Esophagus muscularis mucosa (tissue), 4 donors: ENCODE measurements at places on chromosomes 6 and 20. TPM values are rescaled to one million over a fixed set of nuclear protein-coding genes. Genes with fewer than 3 reads are reported as not detected.

- H3K4me1 ChIP-seq, result peaks cover 53% of the 10 kb centered on the region
- H3K4me3 ChIP-seq, result peak overlapping the region; percentile 2
- H3K27me3 ChIP-seq, result no peaks in the 10 kb centered on the region
- no peaks in the 10 kb centered on the region for H3K36me3 ChIP-seq
- peak overlapping the region; percentile 78 for H3K27ac ChIP-seq
Measured at GRCh38 chr6:17962436-17963031, 24.9 kb downstream of the KIF13A start.

DNA sequence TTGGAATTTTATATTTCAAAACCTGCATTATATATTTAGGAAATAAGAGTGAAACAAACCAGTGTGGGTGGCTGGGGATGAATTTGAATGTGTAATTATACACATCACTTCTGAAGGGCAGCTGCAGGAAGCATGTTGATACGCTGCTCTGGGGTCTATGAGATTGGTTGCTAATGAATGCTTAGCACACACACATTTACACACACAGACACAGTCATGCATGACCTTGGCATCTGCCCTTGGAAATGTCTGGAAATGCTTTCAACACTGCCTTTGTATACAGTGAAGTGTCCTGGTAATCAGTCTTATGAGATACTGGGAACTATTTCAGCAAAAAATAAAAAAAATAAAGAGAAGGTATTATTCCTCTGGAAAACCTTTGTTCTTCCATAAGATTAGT is 83.4 kb downstream of the ELOVL4 start:
- no peak overlapping the region for H3K4me3 ChIP-seq
- H3K4me1 ChIP-seq, result peaks cover 9% of the 10 kb centered on the region
- no peak overlapping the region for H3K27ac ChIP-seq
- no peaks in the 10 kb centered on the region for H3K36me3 ChIP-seq

Gene GMPR
- 62.1 TPM for total RNA-seq

DNA sequence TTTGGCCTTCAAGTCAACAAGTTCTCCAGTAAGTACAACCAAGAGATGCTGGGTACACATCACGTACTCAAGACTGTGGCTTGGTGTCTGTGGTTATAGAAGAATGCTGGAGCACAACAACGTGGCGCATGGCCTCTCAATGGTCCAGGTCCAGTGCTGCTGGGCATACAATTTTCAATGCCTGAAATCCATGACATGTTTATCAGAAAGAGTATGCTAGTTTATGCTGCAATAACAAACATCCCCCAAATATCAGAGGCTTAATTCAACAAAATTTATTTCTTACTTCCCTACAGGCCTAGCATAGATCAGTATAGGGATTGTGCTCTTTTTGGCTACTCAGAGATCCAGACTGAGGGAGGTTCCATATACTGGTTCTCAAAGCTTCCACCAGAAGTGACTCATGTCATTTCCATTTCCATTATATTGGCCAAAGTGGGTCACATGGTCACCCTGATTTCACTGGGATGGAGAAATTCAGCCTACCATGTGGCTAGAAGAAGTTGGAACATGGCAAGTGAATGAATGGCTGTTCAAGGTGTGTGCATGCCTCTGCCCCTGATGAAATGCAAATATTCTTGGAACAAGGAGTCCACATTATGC is 33.3 kb upstream of the KIF16B start:
- H3K4me3 ChIP-seq, result no peak overlapping the region
- no peak for DNase-seq
- H3K4me1 ChIP-seq, result no peaks in the 10 kb centered on the region
- H3K27ac ChIP-seq, result no peak overlapping the region
- H3K36me3 ChIP-seq, result no peaks in the 10 kb centered on the region

GRCh38 chr6:63529498-63529897 is 42.8 kb upstream of the LOC128125822 start:
- H3K27ac ChIP-seq, result no peak overlapping the region
- H3K4me3 ChIP-seq, result no peak overlapping the region
- H3K4me1 ChIP-seq, result peaks cover 7% of the 10 kb centered on the region
- H3K27me3 ChIP-seq, result no peaks in the 10 kb centered on the region

GRCh38 chr6:37809197-37809543 is 10.4 kb upstream of the ZFAND3 start:
- H3K4me3 ChIP-seq, result no peak overlapping the region
- no peak overlapping the region for H3K27ac ChIP-seq
- no peaks in the 10 kb centered on the region for H3K36me3 ChIP-seq

DNA sequence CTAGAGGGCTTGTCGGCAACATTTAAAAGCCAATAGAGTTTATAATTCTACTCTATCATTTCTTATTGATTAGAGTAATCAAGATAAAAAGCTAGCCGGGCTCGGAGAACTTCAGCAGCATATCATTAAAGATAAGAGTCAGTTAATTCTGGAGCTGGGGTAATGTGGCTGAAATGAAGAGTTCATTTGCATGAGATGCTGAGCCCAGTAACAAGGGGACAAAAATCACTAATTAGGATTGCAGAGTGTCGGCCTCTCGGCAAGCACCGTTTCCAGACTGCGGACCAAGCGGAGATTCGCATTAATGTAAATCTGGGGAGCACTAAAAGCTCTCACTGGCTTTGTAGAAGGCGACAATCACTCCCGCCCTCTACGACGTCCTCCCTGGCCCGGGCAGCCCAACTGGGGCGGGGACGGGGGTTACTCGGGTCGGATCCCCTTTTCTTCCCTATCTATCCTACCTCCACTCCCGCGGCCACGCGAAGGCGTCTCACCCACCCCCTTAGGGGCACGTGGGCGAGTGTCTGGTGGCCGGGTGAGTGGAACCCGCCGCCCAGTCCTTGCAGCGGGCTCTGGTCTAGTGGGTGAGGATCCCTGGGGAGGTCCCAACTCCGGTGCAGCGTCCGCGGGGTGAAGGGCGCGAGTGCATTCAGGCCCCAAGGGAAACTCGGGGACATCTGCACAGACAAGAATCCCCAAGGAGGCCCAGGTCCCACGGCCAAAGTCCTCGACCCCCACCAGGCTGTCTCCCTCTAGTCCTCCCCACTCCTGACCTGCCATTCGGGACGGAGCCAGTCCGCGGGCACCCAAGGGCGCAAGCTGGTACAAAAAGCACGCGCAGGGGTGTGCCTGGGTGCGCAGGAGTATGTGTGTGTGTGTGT is 42.2 kb upstream of the OSTM1 start:
- DNase-seq, result peak; percentile 89
- H3K27ac ChIP-seq, result no peak overlapping the region
- H3K4me3 ChIP-seq, result peak overlapping the region; percentile 62
- H3K27me3 ChIP-seq, result peaks cover 93% of the 10 kb centered on the region

GRCh38 chr20:16175322-16175961 is 397.8 kb downstream of the KIF16B start:
- no peaks in the 10 kb centered on the region for H3K4me1 ChIP-seq
- peak; percentile 45 for DNase-seq
- H3K4me3 ChIP-seq, result no peak overlapping the region
- H3K27me3 ChIP-seq, result no peaks in the 10 kb centered on the region

GRCh38 chr6:107275330-107275865 is 160.1 kb upstream of the BEND3 start:
- no peaks in the 10 kb centered on the region for H3K27me3 ChIP-seq
- H3K27ac ChIP-seq, result no peak overlapping the region
- H3K36me3 ChIP-seq, result no peaks in the 10 kb centered on the region

- no peak for DNase-seq
- no peak overlapping the region for H3K4me3 ChIP-seq
- H3K36me3 ChIP-seq, result no peaks in the 10 kb centered on the region
- no peaks in the 10 kb centered on the region for H3K27me3 ChIP-seq
- no peak overlapping the region for H3K27ac ChIP-seq
- peaks cover 15% of the 10 kb centered on the region for H3K4me1 ChIP-seq
Measured at GRCh38 chr20:47610247-47610944, 108.7 kb downstream of the NCOA3 start.

DNA sequence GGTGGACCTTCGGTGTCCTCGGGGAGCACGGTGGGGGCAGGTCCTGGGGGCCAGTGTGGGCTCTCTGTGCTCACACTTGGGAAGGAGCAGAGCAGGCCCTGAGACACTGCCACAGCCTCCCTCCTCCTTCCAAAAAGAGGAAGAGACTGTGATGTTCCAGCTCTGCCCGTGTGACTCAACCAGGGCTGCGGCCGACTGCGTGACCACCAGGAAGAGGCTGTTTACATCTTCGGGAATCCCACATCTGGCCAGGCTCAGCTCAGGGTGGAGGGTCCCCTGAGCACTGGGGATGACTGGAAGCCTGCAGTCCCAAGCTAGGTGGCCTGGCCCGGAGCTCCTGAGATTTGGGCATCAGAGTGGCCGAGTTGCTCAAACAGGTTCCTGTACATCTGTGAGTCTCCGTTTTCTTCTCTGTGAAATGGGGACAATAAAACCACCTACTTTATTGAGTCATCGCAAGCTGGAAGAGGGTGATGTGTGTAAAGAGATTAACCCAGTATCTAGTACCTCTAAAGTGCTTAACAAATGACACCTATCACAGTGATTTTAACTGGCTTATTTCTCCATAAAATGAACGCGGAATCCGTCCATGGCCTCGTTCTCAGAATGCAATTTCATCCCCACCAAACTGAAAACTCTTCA is 242.1 kb downstream of the DLL1 start:
- H3K36me3 ChIP-seq, result no peaks in the 10 kb centered on the region
- peak overlapping the region; percentile 73 for H3K27ac ChIP-seq
- peaks cover 41% of the 10 kb centered on the region for H3K4me1 ChIP-seq
- H3K4me3 ChIP-seq, result no peak overlapping the region

DNA sequence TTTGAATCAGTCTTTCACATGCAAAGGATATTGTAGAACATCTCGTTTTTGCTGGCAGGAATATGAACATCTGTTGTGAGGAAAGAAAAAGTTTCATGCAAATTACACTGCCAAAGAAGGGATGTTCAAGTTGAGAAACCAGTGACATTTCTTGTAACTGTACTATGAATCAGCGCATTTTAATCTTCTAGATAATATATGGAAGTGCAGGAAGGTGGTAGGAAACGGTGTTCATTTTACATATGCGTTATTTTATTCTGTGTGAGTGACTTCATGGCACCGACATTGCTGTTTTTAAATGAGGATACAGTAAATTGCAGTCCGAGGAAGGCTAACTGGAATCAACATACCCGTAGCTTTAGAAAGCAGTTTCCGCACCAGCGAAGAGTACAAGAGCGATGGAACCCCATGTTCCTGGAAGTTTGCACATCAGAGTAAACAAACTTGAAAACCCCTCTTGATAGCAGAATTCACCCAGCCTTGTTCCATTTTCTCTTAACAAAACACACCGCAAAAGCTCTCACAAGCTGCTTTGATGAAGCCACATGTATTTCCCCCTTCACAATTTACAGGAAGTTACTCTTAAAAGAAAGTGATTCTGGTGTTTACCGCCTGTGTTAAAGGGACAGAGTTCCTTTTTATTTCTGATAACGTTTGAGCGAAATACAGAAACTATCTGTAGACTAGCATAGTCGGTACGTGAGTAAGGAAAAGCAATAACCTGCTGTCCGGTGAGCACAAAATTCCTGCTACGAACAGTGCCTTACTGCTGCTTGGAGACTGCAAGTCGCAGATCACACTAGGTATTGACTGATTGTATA is 11.5 kb downstream of the PRDM1 start:
- H3K4me3 ChIP-seq, result peak overlapping the region; percentile 43
- peak overlapping the region; percentile 54 for H3K27ac ChIP-seq
- DNase-seq, result peak; percentile 86
- H3K27me3 ChIP-seq, result no peaks in the 10 kb centered on the region
- H3K36me3 ChIP-seq, result no peaks in the 10 kb centered on the region

GRCh38 chr20:11891776-11892545 is 25.7 kb upstream of the BTBD3 start:
- H3K27me3 ChIP-seq, result no peaks in the 10 kb centered on the region
- DNase-seq, result no peak
- peak overlapping the region; percentile 86 for H3K4me3 ChIP-seq
- peak overlapping the region; percentile 94 for H3K27ac ChIP-seq
- no peaks in the 10 kb centered on the region for H3K36me3 ChIP-seq

- peaks cover 25% of the 10 kb centered on the region for H3K4me1 ChIP-seq
- no peaks in the 10 kb centered on the region for H3K36me3 ChIP-seq
- no peak overlapping the region for H3K4me3 ChIP-seq
- peaks cover 6% of the 10 kb centered on the region for H3K27me3 ChIP-seq
- no peak for DNase-seq
Measured at GRCh38 chr20:51026269-51026668, 3.4 kb upstream of the KCNG1 start.

Gene NRSN1
- total RNA-seq, result 0.26 TPM

Gene MYH7B
- total RNA-seq, result 0.17 TPM

DNA sequence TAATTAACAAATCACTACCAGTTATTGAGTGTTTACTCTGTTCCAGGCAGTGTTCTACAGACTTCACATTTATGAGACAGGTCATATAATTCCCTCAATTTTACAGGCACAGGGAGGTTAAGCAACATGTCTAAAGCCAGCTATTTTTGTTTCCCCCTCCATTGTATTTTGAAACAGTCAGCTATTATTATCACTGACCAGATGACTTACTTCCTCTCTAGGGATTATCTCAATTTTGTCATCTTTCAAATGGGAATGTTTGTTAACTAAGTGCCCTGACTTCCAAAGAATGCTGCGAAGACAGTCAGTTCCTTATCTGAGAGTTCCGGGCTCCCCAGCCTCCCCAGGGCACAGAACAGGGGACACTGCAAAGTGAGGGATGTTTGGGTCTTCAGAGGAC is 5.6 kb upstream of the CNPY3 start:
- no peak overlapping the region for H3K27ac ChIP-seq
- H3K4me3 ChIP-seq, result no peak overlapping the region
- peaks cover 8% of the 10 kb centered on the region for H3K4me1 ChIP-seq
- no peaks in the 10 kb centered on the region for H3K27me3 ChIP-seq
- no peaks in the 10 kb centered on the region for H3K36me3 ChIP-seq
- DNase-seq, result no peak

Gene MOG
- not detected for total RNA-seq

Gene ERGIC3
- 127 TPM for total RNA-seq

DNA sequence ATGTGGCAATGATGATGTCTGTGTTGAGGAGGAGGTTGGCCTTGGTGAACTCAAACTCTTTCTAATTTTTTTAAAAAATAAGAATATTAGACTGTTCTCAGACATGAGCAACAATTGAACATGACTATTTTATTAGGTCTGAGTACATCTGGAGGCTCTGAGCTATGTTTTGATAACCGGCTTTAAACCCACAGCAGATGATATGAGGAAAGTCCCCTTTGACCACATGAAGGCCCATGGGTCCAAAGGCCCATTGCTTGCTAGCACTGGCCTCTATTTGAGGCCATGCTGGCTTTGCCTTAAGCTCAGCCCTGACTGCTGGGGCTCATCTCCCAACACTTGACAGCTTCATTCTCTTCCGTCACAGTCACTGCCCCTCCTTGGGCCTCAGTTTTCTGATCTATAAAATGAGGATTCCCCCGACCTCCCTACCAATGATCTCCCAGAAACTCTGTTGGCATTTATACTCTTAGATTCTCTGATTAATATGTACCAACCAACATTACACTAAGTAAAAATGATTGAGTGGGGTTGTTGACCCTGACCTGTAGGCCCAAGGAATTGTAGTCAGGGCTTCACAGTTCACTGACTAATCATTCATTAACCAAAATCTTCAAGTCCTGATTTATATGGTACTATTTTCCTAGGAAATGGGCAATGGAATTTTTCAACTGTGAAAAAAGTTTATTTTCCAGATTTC is 23.9 kb upstream of the TINAG start:
- no peaks in the 10 kb centered on the region for H3K27me3 ChIP-seq
- H3K4me1 ChIP-seq, result no peaks in the 10 kb centered on the region
- DNase-seq, result no peak
- H3K36me3 ChIP-seq, result no peaks in the 10 kb centered on the region

Gene UBE2V1
- 81.8 TPM for total RNA-seq

GRCh38 chr20:47358039-47358671 is 1.7 kb upstream of the ZMYND8 start:
- peak overlapping the region; percentile 33 for H3K4me3 ChIP-seq
- no peaks in the 10 kb centered on the region for H3K36me3 ChIP-seq
- no peak for DNase-seq
- H3K27ac ChIP-seq, result peak overlapping the region; percentile 98

GRCh38 chr6:42355416-42355815 is 96.3 kb downstream of the TRERF1 start:
- no peak overlapping the region for H3K4me3 ChIP-seq
- no peaks in the 10 kb centered on the region for H3K4me1 ChIP-seq
- no peaks in the 10 kb centered on the region for H3K36me3 ChIP-seq
- no peak overlapping the region for H3K27ac ChIP-seq
